Head of caudate nucleus (tissue), 42 donors: ENCODE measurements at places on chromosomes 5 and 9.

GRCh38 chr5:6405591-6405990, 27.2 kb upstream of the MED10 start:
- no peak for DNase-seq

- DNase-seq, result no peak
Observed at GRCh38 chr9:121855476-121855875, 204.0 kb downstream of the DAB2IP start.

DNA sequence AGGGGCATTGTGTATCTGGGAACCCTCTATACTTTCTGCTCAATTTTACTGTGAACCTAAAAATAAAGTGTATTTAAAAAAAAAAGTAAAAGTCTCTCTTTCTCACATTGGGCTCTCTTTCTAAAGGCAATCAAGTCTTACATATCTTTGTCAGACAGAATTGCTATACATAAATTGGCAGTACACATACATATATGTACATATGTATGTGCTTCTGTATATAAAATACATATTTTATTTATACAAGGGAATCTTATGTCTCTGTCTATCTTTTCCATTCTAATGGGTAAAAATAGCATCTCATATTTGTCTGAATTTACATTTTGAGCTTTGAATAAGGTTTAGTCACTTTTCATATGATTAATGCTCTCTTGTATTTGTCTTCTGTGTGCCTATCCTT, 348.8 kb downstream of the SPATA31D1 start:
- DNase-seq, result no peak

- DNase-seq, result no peak
Observed at GRCh38 chr5:79133121-79133656, 21.6 kb downstream of the BHMT start.

DNA sequence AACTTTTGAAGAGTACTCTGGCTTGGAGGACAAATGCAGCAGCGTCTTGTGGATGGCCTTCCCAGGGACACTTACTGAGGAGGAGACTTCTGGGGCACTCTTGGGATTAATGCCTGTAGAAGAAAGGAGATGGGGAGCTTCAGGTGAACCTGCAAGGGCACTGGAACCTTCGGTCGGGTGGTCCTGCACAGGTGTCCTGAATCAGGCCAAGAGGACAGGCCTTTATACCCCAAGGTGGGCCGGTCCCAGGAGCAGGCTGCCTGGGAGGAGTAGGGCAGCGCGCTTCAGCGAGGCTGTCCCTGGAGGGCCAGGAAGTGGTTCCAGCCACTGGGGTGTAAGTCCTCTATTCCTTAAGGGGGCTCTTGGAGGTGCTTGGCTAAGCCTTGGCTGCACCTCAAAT, 27.9 kb downstream of the GADD45G start:
- no peak for DNase-seq

GRCh38 chr5:169880012-169880663, 100.2 kb downstream of the INSYN2B start:
- no peak for DNase-seq

DNA sequence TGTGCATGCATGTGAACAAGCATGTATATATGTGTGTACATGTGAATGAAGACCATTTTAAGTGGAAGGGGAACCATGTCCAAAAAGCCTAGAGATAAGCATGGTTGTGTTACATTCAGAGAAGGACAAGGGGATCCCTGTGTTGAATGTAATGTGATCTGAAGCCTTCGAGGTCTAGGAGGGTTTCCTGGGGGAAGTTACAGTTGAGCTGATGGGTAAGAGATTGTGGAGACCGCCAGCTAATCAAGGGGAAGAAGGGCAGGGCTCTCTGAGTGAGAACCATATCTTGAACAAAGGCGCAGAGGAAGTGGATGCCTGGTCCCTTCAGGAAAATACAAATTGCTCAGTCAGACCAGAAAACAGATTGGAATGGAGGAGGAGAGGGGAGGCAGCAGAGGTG, 45.5 kb upstream of the TNFSF15 start:
- no peak for DNase-seq

- peak; percentile 56 for DNase-seq
Observed at GRCh38 chr9:19028835-19029451, 4.1 kb downstream of the SAXO1 start.

DNA sequence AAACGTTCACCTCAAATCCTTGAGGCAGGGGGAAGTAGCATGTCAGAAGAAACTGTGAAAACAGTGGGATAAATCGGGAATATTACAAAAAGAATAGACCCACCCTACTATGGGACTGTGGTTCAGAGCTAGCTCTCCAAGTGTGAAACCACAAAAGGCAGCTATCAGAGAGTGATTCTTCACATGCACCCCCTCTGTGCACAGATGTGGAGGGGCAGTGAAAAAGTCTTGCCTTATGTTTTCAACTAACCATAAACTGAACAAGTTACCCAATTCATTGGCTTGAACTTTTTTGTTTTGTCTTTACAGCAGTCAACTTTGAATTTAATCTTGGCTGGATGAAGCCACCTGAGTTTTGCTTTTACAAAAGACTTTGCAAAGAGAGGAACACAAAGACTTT, 98.8 kb upstream of the NR4A3 start:
- no peak for DNase-seq

DNA sequence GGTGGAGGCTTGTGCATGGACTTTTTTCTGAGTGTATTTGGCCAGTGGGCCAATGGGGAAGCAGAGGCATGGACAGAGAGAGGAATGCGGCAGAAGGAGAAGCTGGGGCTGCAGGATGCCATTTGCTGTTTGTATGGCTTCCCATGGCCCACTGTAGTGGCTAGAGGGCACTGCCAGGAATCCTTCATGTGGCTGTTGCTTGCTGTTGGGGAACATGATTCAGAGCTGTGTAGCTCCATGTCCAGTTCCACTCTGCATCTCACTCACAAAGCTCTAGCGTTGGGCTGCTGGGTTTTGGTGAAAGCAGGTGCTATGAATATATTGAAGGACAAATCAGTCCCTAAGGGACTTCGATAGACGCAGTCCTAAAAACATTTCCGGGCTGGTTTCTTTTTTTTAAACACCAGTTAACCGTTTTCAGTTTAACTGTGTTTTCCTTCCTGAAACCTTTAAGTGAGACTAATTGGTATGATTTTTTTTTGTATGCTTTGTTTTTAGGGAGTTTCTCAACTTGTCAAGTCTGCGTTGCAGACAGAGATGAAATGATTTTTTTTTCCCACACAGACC, 51.3 kb downstream of the SLC22A5 start:
- peak; percentile 30 for DNase-seq

DNA sequence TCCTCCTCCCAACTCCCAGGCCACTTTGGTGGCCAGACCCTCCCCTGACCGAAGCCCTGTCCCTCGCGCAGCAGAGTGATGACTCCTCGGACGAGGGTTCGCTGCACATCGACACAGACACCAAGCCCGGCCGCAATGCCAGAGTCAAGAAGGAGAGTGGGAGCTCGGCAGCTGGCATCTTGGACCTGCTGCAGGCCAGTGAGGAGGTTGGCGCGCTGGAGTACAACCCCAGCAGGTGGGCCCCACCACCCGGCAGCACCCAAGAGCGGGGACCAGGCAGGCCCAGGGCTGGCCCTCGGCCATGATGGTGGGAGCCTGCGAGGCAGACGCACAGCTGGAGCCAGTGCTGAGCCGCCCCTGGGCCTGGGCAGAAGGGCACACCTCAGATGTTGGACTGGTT, 90.6 kb downstream of the PHF2 start:
- peak; percentile 8 for DNase-seq

- DNase-seq, result no peak
Observed at GRCh38 chr5:42799241-42799608, 12.5 kb downstream of the SELENOP start.

- DNase-seq, result no peak
Observed at GRCh38 chr5:61752588-61752987, 420.5 kb downstream of the ZSWIM6 start.

- DNase-seq, result no peak
Observed at GRCh38 chr9:129316281-129317030, 138.4 kb upstream of the IER5L start.

GRCh38 chr5:61783481-61783880, 451.4 kb downstream of the ZSWIM6 start:
- DNase-seq, result no peak

DNA sequence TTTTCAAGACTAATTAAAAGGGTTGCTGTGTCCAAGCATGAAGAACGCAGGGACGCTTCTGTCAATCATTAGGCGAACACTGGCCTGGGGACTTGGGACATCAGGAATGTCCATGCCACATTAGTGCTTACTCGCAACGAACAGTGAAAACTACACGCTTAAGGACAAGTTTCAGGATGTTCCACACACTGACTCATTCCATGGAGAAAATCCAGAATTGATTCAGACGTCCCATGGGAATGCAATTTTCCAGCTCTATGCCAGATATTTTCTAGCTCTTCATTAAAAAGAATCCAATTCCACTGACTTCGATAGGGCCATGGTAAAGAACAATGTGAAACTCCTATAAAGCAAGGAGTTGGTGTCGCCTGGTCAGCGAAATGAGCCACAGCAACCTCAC, 98.2 kb downstream of the CAMSAP1 start:
- DNase-seq, result no peak

- DNase-seq, result no peak
Observed at GRCh38 chr5:72539038-72539437, 31.8 kb upstream of the ZNF366 start.

- DNase-seq, result no peak
Observed at GRCh38 chr5:89584339-89584956, 701.5 kb upstream of the MEF2C start.

DNA sequence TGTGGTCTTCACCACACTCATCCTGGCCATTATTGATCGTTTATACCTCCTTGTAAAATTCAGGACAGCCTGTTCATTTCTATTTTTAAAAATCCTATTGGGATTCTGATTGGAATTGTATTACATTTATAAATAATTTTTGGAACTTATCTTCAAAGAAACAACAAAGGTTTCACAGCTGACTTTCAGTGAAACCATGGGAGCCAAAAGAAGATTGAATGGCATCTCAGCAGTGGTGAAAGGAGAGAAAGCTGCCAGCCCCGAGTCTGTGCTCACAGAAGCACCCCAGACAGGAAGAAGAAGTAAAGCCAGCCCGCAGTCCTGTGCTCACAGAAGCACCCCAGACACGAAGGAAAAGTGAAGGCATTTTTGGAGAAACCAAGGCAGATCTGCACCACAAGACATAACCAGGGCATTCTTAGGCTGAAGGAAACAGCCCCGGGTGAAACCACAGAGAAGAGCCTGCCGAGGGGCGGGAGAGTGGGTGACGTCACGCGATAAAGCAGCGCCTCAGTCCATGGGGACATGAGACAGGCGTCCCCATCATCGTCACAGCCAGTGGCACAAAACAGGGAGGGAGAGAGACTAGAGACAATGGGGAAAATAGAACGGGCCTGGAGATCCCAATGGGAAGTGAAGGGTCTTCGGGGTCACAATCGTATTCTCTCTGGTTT, 42.5 kb upstream of the SLC9A3 start:
- DNase-seq, result no peak

DNA sequence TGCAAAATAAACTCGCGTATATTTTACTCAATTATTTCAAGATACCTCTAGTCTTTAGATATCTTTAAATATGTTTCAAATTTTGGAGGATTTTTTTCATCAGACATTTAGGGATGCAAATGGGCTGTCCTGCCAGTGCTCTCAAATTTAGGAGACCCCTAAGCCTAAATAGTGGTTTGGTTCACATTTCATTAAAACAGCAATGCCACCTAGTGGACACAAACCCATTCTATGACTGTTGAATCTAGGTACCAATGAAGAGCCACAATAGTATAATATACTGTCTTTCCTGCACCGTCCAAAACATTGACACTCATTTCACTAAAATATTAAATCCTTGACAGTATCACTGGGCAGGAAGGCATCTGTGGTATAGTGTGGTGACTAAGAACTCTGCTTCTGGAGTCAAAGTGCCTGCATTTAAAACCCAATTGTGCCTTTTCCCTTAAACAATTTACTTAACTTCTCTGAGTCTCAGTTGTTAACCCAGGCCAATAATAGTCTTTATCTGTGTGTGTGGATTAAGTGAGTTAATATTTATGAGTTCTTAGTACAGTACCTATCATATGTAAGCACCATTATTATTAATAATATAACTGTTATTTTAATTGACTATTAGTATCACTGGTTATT, 148.0 kb downstream of the RORB start:
- DNase-seq, result no peak

DNA sequence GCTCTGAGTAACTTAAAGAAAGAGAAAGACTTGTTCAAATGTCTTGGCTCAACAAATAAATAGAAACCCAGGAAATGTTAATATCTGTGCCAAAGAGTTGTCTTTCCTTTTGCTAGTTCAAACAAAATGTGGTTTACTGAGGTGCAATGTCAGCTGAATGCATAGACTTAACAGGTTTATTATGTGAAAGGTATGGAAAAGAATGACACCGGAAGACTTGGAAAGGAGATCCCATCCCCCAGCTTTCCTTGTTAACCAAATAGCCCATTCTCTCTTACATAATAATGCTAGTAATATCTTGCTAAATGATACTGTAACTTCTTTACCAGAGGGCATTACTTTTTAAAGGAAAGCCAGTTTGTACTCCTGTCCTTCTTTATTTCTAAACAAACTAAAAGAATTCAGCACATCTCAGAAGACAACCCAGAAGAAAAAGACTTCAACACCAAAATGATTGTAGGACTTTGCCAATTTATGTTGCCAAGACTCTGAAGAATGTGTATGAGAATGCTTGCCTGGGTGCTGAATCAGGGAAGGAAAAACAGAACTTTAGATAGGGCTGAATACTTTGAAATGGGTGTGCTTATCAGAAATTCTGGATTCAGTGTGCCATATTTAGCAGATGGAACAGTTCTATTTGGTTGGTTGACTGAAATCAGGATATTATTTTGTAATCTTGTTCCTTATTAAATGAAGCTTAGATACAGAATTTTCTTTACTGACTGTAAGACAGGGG, 344.1 kb downstream of the TMEM38B start:
- no peak for DNase-seq

GRCh38 chr9:121782514-121783110, 131.2 kb downstream of the DAB2IP start:
- no peak for DNase-seq

DNA sequence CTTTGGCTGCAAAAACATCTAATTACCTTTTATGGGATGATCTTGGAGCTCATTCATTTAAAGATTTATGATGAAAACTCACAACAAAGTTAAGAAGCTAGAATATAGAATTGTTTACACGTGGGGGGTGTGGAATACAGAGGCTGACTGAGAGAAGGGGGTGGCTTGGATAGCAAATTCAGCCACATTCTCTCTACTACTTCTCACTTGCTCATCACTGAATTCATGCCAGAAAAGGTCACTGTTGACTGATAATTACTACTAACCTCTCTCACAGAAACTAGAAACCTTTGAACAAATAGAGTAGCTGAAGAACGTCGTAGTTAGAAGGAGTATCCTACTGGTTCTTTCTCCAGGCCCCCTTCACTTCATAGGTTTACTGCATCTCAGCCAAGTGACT, 808.2 kb downstream of the BRINP1 start:
- no peak for DNase-seq

DNA sequence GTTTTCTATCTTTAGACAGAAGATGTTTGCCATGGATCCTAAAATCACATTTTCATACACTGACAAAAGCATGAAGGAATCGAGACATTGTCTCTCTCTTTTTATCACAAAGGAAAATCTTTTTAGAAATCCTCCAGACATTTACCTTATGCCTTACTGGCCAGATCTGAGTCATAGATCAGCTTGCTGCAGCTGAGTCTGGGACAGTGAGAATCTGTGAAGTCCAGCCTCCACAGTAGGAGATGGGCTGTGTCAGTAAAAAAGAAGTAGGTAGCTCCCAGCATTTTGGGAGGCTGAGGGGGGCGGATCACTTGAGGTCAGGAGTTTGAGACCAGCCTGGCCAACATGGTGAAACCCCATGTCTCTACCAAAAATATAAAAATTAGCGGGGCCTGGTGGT, 333.4 kb upstream of the ZNF462 start:
- no peak for DNase-seq
